ENCODE measurements at places on chromosomes 4 and X.

GRCh38 chr4:182143822-182144625 lies 99.2 kb upstream of the TENM3 start:
- no peak for DNase-seq

- DNase-seq: no peak
Observed at GRCh38 chrX:113828470-113828869, 755.4 kb upstream of the HTR2C start.

DNA sequence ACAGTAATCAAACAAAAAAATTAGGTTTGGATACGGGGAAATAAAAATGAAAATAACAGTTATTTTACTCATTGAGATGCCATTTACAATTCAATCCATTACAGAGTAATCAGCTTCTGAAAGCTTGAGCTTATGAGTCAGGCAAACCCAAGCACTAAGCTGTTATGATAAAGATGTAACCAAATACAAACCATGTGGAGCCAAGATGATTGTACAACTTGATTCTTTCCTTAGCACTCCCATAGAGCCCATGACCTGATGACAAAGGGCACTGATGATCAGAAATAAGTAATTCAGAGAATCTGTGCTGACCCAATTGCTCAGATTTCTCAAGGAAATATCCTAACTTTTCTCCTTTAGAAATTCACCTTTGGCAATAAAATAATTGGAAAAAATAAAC lies 40.5 kb upstream of the PRKG2 start:
- no peak for DNase-seq

GRCh38 chr4:182493377-182493776 lies 250.2 kb downstream of the TENM3 start:
- no peak for DNase-seq

GRCh38 chr4:173413036-173413435 lies 14.1 kb upstream of the SCRG1 start:
- no peak for DNase-seq

DNA sequence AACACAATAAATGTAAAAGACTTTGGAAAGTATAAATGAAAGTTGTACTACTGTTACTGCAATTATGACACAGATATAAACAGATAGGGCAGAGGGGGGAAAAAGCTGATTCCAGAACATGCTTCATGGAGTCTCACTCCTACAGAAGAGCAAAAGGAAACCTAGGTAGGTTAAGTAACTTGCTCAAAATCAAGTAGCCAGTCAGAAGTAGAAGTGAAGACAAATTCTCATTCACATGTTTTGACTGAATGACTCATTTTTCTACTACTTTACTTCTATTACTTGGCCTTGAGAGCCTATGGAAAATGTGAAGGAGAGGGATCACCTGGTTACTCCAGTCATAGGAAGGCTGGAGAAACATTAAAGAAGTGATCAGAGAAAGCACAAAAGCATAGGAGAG lies 23.6 kb upstream of the RASGEF1B start:
- DNase-seq: no peak

DNA sequence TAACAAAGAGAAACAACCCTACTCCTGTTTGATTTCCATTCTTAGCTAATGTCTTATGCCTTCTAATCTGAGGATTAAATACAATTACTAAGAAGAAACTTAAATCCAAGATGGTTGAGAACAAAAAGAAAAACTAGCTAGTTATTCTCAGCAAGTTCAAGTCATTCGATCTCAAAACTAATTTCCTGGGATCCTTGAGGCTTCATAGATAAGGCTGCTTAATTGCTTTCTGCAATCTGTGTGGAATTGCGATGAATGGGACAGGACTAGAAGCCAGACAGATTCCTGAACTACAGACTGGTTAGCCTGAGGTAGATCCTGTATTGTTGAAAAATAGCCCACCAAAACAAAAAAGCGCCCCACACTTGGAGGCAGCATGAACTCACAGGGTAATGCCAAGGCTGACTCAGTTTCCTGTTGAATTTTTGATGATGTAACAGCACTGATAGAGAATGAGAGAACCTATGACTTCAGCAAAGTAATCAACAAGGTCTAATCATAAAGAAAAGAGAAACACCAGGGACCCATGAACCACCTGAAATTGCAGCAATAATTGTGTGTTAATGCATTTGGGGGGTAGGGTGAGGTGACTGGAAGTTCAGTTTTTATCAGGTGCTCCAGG lies 33.9 kb downstream of the KLHL15 start:
- DNase-seq: no peak

DNA sequence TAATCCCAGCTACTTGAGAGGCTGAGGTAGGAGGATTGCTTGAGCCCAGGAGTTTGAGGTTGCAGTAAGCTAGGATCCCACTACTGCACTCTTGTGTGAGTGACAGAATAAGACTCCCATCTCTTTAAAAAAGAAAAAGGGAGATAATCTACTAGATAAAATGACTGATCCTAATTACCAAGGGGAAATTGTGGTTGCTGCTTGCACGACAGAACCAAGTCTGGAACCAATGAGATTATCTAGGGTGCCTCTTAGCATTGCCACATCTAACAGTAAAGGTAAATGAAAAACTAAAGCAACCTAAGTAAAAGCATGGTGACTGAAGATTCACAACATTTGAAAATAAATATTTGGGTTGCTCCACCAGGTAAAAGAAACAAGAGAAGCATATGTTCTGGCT lies 185.1 kb downstream of the PDHA2 start:
- no peak for DNase-seq

DNA sequence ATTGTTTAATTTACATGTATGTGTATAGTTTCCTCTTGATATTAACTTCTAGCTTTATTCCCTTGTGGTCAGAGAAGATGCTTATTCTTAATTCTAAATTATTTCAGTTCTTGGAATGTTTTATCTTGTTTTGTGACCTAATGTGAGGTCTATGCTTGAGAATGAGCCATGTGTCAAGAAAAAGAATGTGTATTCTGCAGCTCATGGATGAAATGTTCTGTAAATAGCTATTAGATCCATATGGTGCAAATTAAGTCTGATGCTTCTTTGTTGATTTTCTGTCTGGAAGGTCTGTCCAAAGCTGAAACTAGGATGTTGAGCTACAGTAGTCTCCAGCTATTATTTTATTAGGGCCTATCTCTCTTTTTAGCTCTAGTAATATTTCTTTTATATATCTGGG lies 187.3 kb upstream of the RASGEF1B start:
- DNase-seq: no peak

DNA sequence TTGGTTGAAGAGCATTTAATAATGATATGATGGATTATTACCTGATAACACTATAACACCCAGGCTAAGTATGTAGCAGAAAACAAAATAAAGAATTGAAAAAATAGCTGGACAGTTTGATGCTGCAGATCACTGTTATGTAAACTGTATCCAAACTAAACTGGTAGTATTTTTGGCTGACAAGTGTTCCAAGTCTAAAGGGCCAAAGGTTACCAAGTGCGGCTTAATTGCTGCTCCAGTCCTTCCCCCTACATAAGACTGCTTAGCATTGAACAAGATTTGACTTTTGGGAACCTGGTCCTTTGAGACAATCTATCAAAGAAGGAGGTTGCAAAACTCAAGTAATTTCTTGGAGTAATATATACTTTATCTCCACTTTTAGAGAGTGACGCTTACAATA lies 249.6 kb downstream of the CAMK2D start:
- DNase-seq: no peak

DNA sequence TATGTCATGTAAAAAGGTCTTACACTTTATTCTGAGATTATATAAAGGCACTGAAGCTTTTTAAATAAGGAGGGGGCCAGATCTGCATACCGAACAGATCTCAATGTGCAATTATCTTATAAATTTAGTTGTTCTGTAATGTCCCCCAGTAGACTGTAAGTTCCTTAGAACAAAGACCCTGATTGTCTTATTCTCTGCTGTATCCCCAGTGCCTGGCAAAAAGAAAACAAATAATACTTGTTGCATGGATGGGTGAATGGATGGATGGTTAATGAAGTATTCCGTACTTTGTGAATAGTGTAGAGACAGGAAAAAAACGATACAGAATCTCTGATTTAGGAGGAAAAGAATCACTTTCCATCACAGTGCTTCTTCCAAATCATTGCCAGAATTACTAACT lies 141.5 kb downstream of the CHM start:
- DNase-seq: no peak

DNA sequence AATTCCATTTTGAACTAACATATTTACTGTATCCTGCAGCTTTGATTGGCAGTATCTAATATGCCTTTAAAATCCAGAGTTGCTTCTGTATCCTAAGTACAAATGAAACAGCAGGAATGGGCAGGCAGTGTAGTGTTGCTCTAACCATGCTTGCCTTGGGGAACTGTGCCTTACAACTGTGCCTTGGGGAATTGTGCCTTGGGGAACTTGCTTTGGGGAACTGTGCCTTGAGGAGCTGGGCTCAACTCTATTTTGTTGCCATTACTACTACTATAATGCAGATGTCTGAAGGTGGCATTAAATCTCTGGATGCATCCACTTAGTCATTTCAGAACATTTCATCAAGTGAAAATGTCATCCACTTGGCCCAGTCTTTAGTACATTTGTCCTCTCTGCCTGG lies 6.9 kb downstream of the CXCL3 start:
- DNase-seq: no peak

GRCh38 chrX:39950018-39950688 lies 147.6 kb downstream of the BCOR start:
- no peak for DNase-seq

DNA sequence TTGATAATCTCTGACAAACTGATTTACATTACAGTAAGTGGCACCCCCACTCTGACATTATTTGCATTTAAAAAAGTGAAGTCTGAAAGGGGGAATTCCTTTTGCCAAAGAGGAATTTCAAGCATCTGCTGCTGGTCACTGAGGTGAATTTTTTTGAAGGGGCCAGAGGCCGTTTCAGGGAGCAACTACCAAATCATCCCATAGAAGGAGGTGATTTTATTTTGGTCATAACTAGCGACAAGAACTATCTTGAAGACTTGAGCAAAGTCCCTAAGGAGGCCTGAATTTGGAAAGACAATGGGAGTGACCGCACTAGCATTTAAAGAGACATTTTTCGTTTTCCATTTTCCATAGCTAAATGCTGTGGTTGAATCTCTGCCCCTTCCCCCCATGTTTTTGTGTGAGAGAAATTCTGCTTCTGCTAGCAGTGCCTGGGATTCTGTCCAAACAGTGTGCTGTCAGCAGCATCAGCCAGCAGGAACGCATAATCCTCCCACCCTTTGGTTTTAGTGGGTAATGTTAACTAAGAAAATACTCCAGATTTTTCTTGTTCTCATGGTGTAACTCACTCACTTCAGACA lies 110.1 kb upstream of the MED14 start:
- DNase-seq: no peak

DNA sequence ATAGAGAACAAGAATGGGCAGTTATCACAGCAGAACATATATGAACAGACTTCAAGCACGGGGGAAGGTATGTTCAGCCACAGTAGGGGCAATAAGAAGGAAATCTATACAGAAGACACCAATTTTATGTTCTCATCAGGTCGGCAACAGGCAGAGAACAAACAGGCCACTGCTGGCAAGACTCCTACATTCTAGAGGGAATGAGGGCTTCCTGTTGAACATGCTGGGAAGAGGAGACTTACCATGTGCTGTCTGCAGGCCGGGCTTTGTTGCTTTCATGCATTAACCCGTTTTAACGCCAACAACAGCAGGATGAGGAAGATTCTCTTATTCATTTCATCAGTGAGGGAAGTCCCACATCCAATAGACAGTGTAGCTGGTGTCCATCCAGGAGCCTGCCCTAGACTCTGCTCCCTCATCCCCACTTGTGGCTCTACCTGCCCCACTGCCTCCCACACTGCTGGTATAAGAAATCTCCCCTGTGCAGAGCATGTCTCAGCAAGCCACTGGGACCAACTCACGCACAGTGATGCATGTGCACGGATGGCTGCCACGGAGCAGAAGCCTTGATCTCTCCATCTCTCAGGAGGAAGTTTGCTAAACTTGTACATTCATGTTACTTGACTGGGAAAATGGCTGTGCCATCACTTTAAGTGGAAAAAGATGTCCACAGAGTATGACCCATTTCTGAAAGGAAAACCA lies 84.5 kb downstream of the ACOX3 start:
- DNase-seq: no peak

DNA sequence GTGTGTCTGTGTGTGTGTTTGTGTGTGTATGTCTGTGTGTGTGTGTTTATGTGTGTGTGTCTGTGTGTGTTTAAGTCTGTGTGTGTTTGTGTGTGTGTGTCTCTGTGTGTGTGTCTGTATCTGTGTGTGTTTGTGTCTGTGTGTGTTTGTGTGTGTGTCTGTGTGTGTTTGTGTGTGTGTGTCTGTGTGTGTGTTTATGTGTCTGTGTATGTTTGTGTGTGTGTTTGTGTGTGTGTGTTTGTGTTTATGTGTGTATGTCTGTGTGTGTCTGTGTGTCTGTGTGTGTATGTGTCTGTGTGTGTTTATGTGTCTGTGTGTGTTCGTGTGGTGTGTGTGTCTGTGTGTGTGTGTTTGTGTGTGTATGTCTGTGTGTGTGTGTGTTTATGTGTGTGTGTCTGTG lies 11.4 kb downstream of the IL9R start:
- DNase-seq: no peak

DNA sequence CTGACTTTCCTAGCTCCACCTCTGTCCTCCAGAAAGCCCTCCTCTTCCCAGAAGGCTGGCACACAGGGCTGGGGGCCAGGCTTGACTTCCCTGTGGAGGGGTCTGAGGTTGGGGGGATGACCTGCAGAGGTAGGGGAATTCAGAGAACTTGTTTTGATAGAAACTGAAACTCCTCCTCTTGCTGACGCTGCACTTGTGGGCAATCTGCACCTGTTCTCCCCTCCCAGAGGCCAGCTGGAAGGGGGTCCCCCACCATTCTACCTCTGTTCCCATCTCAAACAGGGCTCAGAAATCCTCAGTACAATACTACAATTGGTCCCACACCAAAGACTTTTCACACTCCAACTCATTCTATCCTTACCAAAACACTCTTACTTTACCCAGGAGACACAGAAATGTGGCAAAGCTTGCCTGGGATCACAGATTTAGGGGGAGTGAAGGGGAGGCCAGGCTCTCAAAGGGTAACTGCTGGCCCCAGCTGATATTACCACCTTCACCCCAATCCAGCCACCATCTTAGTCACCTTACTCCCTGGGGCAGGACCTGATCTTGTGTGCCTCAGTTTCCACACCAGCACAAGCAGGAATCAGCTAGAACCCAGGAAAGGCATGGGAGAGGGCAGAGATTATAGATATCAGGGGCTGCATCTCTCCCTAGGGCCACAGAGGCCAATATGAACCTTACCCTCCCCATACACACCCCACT lies 18.5 kb downstream of the OTUD5 start:
- DNase-seq: peak; percentile 36

DNA sequence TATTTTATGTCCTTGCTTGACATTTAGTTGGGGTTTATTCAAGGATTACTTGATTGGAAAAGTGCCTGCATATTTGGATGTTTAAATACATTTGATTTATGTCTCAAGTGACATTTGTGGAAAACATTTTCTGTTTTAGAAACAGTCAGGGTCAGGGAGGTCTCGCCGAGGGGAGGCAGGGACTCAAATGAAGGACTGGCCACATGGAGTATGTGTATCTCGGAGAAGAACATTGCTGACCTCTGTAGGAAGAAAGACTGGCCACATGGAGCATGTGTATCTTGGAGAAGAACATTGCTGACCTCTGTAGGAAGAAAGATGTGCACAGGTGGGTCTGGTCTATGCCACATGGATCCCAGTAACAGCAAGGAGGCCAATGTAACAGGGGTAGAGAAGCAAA lies 233.6 kb downstream of the TRIML1 start:
- no peak for DNase-seq
